ENCODE measurements at places on chromosomes 2 and 18. TPM values are rescaled to one million over a fixed set of nuclear protein-coding genes. Genes with fewer than 3 reads are reported as not detected.

Gene PTPN2
- 28.3 TPM for polyA plus RNA-seq

Gene DLX2
- polyA plus RNA-seq: not detected

Gene GDF7
- 0.09 TPM for polyA plus RNA-seq

Gene GALNT5
- 0.31 TPM for polyA plus RNA-seq

Gene SATB2
- 1.6 TPM for polyA plus RNA-seq

Gene LINC00305
- not detected for polyA plus RNA-seq

Gene ASPRV1
- 2.4 TPM for polyA plus RNA-seq

Gene ANKRD53
- polyA plus RNA-seq: 8.9 TPM

Gene ZFAND2B
- 27.3 TPM for polyA plus RNA-seq

Gene AFG3L2
- 36.5 TPM for polyA plus RNA-seq

Gene PLGLB1
- polyA plus RNA-seq: 2.6 TPM

Gene TTR
- polyA plus RNA-seq: 223 TPM

Gene NIF3L1
- 25.9 TPM for polyA plus RNA-seq

Gene PROM2
- polyA plus RNA-seq: 3.0 TPM

Gene MRO
- polyA plus RNA-seq: 3.5 TPM

Gene PSMA8
- polyA plus RNA-seq: not detected

Gene PIEZO2
- 1.3 TPM for polyA plus RNA-seq

Gene TFPI
- polyA plus RNA-seq: 35.3 TPM

Gene FOXI3
- polyA plus RNA-seq: not detected

Gene DCDC2C
- not detected for polyA plus RNA-seq
